ENCODE measurements at places on chromosomes 6 and 20. TPM values are rescaled to one million over a fixed set of nuclear protein-coding genes. Genes with fewer than 3 reads are reported as not detected.

GRCh38 chr20:10739566-10739965 is 65.8 kb upstream of the JAG1 start:
- DNase-seq, result peak; percentile 8

DNA sequence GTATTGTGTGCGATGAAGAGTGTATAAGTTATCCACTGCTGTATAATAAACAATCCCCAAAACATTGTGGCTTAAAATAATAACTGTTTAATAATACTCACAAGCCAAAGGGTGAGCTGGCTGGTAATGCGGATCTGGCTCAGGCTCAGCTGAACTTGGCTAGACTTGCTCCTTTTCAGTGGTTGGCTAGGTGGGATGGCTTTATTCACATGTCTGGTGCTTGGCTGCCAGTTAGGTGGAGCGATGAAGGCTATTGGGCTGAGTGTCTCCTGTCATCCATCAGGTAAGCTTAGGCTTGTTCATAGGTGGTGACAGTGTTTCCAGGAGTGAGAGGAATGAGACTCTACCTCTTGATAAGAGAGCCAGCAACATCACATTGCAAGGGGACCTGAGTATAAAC is 135.0 kb upstream of the ASCC3 start:
- no peak for DNase-seq

DNA sequence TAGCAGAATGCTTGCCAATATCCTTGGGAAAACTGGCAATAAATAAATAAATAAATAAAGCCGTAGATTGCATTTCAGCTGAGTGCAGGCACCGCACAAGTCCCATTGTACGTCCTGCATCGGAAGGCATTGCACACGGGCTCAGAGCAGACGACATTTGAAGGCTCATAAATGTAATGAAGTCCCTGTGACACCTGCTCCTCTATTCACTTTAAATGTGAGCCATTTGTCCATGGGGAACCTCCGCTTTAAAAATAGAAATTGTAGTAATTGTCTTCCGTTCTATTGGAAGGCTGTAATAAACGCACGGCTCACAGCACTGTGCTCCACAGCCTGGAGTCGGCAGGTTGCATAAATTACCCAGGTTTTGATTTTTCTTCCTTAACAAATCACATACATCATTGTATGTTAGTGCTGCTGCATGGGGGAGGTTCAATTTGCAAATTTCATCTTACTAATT is 32.6 kb downstream of the MYT1 start:
- DNase-seq, result no peak

DNA sequence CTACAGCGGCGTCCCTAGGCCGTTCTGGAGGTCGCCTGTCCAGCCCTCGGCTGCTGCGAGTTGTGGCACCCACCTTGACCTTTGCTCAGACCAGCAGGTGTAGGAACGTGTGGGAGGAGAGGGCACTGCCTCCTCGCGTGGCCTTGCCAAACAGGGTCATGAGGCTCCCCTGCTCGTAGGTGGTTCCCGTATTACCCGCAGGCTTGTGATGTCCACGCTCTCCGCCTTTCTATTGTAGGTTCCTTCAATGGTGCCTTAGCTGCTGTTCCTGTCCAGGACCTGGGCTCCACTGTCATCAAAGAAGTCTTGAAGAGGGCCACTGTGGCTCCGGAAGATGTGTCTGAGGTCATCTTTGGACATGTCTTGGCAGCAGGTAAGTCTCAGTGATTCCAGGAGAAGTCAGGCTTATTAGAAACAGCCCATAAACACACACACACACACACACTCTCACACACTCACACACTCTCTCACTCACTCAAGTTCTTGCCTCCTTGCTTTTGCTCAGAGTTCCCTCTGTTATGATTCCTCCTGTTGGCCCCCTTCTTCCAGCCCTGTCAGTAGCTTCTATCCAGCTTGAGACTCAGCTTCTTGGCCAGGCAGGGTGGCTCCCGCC is 942 bp downstream of the ACAT2 start:
- DNase-seq, result no peak

- no peak for DNase-seq
Observed at GRCh38 chr20:48574383-48574782, 253.4 kb downstream of the PREX1 start.

DNA sequence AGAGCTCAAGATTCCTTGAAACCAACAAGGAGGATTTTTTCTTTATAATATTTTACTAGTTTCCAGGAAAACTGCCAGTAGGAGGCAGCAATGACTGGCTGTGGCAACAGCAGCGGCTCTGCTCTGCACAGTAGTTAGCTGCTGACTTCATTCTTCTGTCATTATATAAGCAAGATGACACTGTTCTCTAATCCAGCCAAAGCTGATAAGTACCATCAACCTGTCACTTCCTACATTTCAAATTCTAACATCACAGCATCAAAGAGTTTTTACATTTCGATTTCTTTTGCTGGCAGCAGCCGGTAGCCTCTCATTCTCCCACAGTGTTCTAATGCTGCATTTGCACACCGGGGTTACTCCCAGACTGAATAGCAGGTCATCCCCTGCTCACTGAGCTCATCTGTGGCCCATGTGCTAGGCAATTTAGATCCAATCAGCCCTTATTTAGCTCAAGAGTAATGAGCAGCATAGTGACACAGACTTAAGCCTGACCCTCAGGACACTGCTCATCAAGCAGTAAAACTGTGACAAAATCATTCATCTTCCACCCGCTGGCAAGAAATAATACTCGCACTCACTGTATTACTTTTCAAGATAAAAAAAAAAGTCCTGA is 67.8 kb downstream of the MMS22L start:
- DNase-seq, result peak; percentile 70

DNA sequence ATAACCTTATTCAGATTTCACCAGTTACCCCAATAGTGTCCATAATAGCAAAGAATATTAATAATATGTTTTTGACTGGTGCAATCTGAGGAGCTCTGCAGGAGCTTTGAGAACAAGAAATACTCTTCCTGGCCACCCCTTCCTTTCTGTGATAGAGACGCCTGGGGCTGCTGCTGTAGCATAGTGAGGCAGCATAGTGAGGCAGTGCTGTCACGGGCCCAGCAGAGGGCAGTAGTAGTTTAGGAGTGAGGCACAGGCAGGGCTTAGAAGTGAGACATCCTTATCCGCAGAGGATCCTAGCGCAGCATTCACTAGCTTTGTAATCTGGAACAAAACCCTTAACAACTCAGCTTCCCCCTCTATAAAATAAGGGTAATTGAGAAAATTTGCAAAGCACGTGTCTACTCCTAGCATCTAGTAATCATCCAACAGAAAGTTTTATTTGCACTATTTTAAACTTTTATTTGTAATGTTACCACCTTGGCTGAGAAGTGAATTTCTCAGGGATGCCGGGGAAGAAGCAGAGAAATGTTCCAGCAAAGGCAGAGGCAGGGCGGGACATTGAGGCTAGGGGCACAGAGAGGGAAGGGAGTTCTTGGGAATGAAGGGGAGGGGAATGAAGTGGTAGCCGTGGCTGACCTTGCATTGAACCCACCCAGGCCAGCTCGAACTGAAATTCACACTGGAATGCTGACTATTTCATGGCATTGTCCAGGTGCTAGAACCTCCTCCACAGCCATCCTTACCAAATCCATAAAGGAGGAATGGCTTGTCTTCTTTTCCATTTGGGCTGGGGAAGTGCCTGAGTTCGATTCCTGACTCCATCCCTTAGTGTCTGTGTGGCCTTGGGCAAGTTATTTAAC is 78.8 kb downstream of the CDS2 start:
- DNase-seq, result peak; percentile 59

DNA sequence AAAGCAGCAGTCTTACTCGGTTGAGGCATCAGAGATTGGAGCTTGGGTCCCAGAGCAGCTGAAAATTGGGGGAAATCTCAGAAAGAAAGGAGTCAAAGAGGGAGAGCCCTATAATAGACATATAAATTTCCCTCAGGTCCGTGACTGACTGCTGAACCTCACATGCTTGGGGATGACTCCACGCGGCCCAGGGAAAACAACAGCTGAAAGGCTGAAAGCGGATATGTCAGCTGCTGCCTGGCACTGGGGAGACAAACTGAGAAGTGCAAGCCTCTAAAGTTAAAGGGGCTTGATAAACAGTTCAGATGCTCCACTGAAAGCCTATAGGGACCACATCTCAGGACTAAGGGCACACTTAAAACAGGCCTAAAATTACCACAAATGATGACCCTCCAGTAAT is 255.9 kb upstream of the RIN2 start:
- DNase-seq, result no peak

- no peak for DNase-seq
Observed at GRCh38 chr20:59566631-59567524, 37.5 kb upstream of the PHACTR3 start.

DNA sequence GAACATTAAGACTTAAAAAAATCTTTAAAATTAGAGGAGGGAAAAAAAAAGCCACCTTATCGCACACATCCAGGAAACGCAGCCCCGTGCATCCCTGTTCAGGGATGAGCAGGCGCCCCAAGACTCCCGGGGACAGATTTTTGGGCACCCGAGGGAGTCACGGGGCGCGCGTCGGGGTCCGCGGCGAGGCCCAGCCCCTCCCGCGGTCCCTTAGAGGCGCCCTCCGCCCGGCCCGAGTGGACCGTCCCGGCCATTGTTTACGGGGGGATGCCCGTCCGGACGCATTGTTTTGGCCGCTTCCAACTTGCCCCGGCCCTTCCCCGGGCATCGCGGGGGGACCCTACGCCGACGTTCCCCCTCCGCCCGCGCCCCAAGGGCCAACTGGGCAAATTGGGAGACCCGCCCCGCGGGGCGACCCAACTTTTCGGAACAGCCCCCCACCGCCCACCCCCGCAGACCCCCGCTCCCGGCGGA is 610 bp downstream of the ZNF217 start:
- DNase-seq, result no peak

DNA sequence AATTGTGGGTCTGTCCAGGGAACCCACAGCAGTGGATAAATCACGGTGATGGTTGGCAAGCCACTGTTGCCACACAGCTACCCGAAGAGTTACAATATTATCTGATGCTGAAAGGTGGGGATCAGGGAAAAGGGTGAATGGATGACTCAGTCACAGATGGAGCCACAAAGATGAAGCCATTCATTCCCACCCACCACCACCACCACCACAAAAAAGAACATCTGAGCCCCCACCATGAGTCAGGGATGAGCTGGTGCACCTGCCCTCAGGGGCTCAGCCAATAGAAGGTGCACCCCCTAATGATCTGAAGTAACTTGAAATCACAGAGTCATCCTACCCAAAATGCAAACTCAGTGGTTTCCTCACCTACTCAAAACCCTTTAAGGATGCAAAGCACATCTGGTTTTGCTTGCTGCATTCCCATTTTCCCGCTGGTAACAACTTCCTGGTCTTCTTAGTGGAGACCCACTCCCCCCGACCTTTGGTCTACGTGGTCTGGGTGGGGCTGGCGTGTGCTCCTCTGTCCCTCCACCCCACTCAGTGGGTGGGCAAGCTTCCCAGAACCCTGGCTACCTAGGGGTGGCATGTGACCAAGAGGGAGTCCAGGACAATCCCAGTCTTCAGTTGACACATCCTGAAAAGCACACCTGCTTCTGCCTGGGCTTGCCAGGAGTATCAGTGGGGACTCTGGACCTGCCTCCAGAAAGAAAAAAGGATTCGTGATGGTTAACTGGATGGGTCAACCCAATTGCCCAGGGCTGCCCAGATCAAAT is 125.5 kb downstream of the ANKRD60 start:
- DNase-seq, result no peak

DNA sequence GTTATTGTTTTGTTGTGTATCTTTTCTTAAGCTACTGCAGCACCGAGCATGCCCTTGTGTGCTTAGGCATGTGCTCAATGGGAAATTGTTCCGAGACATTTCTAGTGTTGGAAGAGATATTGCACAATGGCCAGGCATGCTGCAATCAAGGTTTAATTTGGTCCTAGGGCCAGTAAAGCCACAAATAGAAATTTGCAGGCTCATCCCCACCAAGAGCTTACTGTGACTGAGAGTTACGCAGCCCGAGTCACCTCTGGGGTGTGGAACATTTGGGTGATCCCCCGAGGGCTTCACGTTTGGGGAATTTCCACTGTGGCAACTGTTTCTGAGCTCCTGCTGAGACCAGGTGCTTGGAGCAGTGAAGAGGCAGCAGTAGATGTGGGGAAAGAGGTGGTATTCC is 65.8 kb downstream of the ADTRP start:
- peak; percentile 71 for DNase-seq

DNA sequence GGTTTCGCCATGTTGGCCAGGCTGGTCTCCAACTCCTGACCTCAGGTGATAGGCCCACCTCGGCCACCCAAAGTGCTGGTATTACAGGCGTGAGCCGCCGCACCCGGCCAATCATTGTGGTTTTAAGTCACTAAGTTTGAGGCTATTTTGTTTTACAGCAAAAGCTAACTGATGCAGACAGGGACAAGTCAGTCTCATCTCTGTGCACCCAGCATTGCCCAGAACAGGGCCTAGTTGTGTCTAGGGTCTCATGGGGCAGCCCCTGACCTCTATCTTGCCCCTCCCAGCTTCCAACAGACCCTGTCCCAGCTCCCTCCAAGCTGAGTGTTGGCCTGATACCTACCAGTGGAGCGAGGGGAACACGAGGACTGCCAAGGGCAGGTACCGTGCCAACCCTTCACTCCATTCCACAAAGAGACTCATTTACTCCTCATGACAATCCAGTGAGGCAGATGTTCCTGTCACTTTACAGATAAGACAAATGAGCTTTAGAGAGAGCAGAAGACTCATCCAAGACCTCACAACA is 8.9 kb upstream of the RBCK1 start:
- DNase-seq, result no peak

GRCh38 chr20:23493172-23493772 is 2.4 kb downstream of the CST8 start:
- peak; percentile 53 for DNase-seq

DNA sequence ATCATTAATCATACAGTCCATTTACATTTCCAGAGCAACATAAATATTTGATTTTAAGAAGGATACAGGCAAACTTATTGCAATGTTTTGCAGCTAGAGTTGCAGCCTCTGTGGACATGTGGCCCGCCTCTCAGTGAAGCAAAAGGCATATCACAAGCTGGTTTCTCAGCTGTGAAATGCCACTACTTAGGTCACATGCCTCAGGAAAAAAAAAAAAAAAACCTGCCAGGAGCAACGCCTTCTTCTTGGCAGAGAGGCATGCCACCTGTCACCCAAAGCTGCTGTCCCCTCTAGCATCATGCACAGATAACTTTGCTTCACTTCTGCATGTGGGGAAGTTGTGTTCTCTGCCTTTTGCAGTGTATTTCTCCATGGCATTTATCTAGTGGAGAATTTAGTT is 18.5 kb downstream of the GRM1 start:
- no peak for DNase-seq

- no peak for DNase-seq
Observed at GRCh38 chr6:125262016-125263013, 39.5 kb downstream of the HDDC2 start.

GRCh38 chr6:10404799-10405512 is 9.9 kb downstream of the TFAP2A start:
- DNase-seq, result no peak

Gene MCCD1
- 0.15 TPM for total RNA-seq

Gene SASH1
- 87.9 TPM for total RNA-seq

Gene NMBR
- total RNA-seq, result 0.10 TPM

Gene DNAH8
- total RNA-seq, result under 0.01 TPM

Gene PGC
- not detected for total RNA-seq

Gene HMGA1
- total RNA-seq, result 41.1 TPM

Gene KIF25
- 0.05 TPM for total RNA-seq

Gene SLC17A3
- 5.6 TPM for total RNA-seq

Gene CCN6
- 5.4 TPM for total RNA-seq

Gene WFDC6
- not detected for total RNA-seq

Gene TRAPPC3L
- total RNA-seq, result not detected

Gene TRIM31
- not detected for total RNA-seq

Gene SSTR4
- not detected for total RNA-seq

Gene FAM83C
- total RNA-seq, result not detected

Gene RNF182
- total RNA-seq, result 10.8 TPM

All from renal cortical epithelial cell (primary cell).